Left renal cortex interstitium (tissue), 4 donors: ENCODE measurements at places on chromosomes 2 and 18.

GRCh38 chr2:133475610-133476009 lies 92.7 kb downstream of the NCKAP5 start:
- DNase-seq = no peak

DNA sequence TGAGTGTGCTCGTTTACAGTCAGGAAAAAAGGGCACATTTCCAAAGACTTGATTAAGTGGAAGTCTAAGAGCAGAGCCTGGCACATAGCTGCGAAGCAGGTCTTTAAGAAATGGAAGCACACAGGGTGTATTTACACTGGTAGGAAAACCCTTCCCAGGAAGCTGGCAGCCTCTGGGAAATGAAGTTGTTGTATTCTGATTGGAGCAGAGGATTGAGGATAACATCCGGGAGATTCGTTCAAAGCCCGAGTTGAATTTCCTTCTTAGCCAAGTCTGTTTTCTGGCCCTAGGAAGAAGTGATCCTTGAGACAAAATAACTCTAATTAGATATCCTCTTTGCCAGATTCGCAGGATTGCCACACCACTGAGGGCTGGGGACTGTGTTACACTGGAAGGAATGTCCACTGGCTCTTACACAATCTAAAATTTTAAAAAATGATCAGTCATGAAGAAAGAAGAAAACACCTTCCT lies 75.9 kb downstream of the ITGB1BP1 start:
- DNase-seq = no peak

- no peak for DNase-seq
These were observed 88.6 kb upstream of the FHL2 start for GRCh38 chr2:105487142-105488069.

DNA sequence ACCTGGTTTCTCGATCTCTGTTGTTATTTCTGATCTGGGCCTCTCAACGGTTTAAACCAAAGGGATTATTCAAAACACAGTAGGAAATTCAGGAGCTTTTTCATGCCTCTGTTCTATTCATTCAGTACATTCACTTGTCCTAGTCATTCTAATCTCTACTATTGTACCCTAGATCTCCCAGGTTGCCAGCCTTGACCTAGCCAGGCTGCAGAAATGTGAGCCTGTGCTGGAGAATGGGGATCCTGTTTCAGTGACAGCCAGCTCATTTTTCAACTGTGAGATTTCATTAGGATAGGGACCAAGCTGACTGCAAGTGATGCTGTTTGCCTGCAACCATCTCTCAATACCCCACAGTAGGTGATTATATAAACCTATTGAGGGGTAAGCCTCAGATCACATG lies 186.2 kb downstream of the CMPK2 start:
- no peak for DNase-seq

- DNase-seq = no peak
These were observed at the start of gene DYNAP for GRCh38 chr18:54590945-54591344. Gene DYNAP (plus strand): TSS chr18:54591245. CDS start chr18:54591283, 38 bp downstream.

- no peak for DNase-seq
These were observed 952 bp upstream of the UGT1A6 start for GRCh38 chr2:233691443-233692433.

- DNase-seq = no peak
These were observed 315.3 kb downstream of the CLIP4 start for GRCh38 chr2:29430382-29431112.

- DNase-seq = no peak
These were observed 60.5 kb upstream of the KLF7 start for GRCh38 chr2:207226243-207226642.

GRCh38 chr2:104866883-104867812 lies 13.2 kb downstream of the POU3F3 start:
- no peak for DNase-seq

DNA sequence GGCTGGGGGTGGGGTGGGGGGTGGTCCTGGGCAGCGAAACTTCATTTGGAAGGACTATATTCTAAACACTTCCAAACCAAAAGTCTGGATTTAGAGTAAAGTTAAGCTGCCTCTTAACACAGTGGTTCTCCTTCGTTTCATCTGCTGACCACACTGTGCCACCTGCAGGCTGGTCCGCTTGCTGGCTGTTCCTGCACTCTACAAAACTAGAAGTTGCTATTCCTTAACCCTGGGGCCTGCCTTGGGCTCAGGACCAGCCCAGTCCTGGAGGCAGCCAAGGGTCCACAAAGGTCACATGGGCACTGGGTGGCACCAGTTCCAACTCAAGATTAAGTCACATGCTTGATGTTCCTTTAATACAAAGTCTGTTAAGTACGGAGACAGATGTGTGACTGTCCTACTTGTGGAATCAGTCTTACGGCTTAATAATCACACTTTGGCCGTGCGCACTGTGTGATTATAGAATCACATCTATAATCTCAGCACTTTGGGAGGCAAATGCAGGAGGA lies 195.4 kb downstream of the FAM210A start:
- no peak for DNase-seq

GRCh38 chr2:163191372-163191771 lies 352.8 kb upstream of the KCNH7 start:
- DNase-seq = no peak

GRCh38 chr2:240865391-240865790 lies 3.2 kb upstream of the AGXT start:
- no peak for DNase-seq

DNA sequence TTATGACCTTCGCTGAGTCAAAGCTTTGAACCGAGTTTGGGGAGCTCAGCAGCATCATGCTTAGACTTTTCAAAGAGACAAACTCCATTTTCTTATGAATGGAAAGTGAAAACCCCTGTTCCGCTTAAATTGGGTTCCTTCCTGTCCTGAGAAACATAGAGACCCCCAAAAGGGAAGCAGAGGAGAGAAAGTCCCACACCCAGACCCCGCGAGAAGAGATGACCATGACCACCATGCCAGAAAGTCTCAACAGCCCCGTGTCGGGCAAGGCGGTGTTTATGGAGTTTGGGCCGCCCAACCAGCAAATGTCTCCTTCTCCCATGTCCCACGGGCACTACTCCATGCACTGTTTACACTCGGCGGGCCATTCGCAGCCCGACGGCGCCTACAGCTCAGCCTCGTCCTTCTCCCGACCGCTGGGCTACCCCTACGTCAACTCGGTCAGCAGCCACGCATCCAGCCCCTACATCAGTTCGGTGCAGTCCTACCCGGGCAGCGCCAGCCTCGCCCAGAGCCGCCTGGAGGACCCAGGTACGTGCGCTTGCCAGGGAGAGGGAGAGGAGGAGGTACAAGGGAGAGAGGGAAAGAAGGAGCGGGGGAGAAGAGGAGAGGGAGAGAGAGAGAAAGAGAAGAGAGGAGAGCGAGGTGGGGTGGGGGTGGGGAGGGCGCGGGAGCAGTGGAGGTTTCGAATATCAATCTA lies at the start of gene DLX1:
DLX1 (plus strand) TSS at position 48 of the 700 bp plus-strand sequence; CDS start at position 219, 171 bp downstream.
- DNase-seq = no peak

- no peak for DNase-seq
These were observed 117.7 kb downstream of the CRIM1 start for GRCh38 chr2:36473230-36473629.

GRCh38 chr2:11540996-11541692 lies 7.3 kb downstream of the GREB1 start:
- DNase-seq = no peak

- no peak for DNase-seq
These were observed 5.5 kb downstream of the TMBIM1 start for GRCh38 chr2:218286570-218287459.

- DNase-seq = no peak
These were observed 100.6 kb upstream of the LHCGR start for GRCh38 chr2:48856144-48856543.

- no peak for DNase-seq
These were observed 311.9 kb downstream of the CCDC178 start for GRCh38 chr18:33128581-33128980.

- no peak for DNase-seq
These were observed 38.3 kb upstream of the ANKRD44 start for GRCh38 chr2:197348721-197349360.

GRCh38 chr2:134438371-134438770 lies 184.5 kb downstream of the MGAT5 start:
- no peak for DNase-seq

- DNase-seq = no peak
These were observed 693 bp downstream of the UBE2F start for GRCh38 chr2:237967463-237967951.

- peak; percentile 91 for DNase-seq
These were observed at the start of gene RND3 for GRCh38 chr2:150487537-150488429. Gene RND3 (minus strand): TSS chr2:150487667. CDS start chr2:150487417, 250 bp downstream.

DNA sequence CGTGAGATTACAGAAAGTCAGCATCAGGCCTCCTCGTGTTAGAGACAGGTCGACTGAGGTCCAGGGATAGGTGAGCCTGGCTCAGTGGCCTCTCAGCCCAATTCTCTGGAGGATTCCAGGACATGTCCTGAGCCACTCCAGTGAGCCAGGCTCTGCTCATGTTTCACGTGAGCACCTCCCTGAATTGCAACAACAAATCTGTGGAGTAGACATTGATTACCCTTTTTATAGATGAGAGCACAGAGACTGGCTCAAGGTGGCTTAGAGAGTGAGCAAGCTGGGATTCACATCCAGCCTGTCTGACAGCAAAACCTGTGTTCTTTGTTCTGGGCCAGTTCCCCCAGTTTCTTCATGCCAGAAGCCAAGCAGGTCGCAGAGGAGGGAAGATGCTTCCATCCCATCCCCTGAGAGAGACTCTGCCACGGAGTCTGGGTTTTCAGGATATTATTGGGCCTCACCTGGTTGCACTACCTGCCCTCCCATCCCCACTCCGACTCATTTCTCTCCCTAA lies 46.4 kb downstream of the HS1BP3 start:
- DNase-seq = no peak

GRCh38 chr2:163716101-163716500 lies 19.7 kb downstream of the FIGN start:
- no peak for DNase-seq

GRCh38 chr2:45320956-45321355 lies 290.1 kb downstream of the SRBD1 start:
- no peak for DNase-seq

DNA sequence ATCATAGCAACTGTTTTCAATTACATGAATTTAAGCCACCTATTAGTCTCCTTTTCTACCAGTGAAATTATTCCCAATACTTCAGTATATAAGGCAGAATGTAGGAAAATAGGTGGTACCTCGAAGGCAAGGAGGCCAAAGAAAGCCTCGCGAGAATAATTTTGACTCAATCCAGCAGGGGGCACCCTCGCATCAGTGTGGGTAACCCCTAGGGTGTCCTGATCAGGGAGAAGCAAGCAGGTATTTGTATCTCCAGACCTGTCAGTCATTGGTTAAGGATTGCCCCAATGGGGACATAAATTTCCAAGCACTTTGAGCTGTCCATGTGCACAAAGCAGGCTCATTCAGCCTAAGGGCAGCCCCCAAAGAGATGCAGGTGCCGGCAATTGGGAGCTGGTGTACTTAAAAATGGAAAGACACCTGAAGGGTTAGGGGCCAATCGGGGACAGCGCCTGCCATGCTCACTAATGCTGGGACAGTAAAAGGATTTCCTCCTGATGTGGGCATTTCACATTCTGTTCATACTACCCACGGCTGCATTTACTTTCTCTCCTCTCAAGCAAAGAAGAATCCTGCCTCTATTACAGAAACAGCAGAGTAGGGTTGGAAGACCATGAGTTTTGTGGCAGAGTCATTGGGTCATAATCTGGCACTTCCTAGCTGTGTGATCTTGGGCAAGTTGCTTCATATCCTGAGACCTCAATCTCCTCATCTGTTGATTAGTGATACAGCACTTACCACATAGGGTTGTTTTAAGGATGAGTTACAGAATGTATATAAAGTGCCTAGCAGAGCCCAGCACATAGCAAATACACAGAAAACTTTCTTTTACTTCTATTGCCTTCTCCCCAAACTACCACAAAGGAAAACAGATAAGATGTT lies 136.1 kb downstream of the ICOS start:
- no peak for DNase-seq

GRCh38 chr2:118300832-118301231 lies 212.6 kb downstream of the INSIG2 start:
- DNase-seq = no peak

GRCh38 chr2:61799099-61799498 lies 54.8 kb downstream of the FAM161A start:
- DNase-seq = no peak

DNA sequence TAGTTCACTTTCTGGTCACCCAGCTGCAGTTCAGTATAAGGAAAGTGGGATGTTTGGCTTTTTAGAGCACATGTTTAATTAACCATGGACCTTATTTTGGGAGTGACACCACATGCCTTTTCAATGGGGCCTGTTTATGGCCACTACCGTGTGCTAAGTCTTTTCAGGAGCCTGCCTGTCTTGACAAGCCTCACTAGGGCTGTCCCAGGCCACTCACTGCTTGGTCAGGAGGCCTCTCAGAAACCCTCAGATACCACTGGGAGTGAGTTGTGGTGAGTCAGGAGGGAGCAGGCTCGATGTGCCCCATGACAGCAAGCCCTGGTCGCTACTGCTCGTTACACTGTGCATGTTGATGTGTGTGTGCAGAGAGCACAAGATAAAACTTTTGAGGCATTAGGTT lies 123.0 kb downstream of the MAP4K4 start:
- no peak for DNase-seq

GRCh38 chr18:40216856-40217255 lies 1738.2 kb upstream of the PIK3C3 start:
- DNase-seq = no peak

- no peak for DNase-seq
These were observed 123.2 kb downstream of the OLA1 start for GRCh38 chr2:174125090-174125489.

DNA sequence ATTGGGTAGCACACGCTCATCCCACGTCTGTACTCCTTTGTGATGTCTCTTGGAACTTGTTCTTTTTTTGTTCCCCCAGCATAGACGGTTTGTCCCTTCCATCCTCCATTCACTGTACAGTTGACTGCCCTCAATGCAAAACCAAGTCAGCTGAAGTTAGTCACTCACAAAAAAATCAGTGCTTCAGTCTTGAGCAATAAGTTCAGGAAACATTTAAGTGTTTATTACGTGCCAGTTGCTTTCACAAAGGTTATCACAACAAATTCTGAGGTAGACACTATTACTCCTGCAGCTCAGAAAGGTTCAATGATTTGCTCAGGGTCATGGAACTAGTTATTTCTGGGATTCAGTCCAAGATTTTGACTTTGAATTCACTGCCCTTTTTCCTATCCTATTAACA lies 102.2 kb downstream of the PDE1A start:
- DNase-seq = no peak

DNA sequence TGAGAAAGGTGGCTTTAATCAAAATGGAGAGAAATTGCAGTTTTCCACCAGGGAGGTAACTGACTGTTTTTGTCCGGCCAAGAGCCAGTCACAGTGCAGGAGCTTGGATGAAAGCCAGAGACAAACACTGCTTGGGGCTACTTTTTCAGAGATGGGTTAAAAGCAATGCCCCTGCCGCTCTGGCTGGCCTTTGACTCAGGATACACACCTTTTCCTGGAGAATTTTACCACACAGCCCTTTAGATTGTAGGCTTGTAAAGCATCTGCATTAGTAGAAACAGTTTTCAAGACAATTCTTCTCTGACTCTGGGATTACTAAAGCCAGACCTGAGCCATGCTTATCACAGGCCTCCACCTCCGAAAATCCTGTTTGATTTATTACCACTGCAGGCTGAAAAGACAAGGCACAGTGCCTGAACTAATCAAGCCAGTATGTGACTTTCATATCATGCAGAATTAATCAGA lies 79.7 kb downstream of the CCBE1 start:
- no peak for DNase-seq
